ENCODE measurements at places on chromosomes 7 and 10. TPM values are rescaled to one million over a fixed set of nuclear protein-coding genes. Genes with fewer than 3 reads are reported as not detected.

Gene ZNF518A
- 9.6 TPM for total RNA-seq

Gene IFIT5
- total RNA-seq, result 8.1 TPM

Gene ADAM22
- 1.7 TPM for total RNA-seq

Gene ZNF488
- total RNA-seq, result not detected

Gene PRRT4
- 1.6 TPM for total RNA-seq

Gene TFEC
- 2.0 TPM for total RNA-seq

Gene DKK1
- not detected for total RNA-seq

Gene MBL2
- not detected for total RNA-seq

Gene PRXL2A
- total RNA-seq, result 119 TPM

Gene IL6
- total RNA-seq, result 1.2 TPM

Gene GPR146
- 41.5 TPM for total RNA-seq

Gene MARVELD1
- total RNA-seq, result 7.1 TPM

Gene VSTM4
- total RNA-seq, result 12.2 TPM

Gene GRID2IP
- not detected for total RNA-seq

Data from left ventricle myocardium superior (tissue), 1 donor.